ENCODE measurements at places on chromosomes 11 and 22.

DNA sequence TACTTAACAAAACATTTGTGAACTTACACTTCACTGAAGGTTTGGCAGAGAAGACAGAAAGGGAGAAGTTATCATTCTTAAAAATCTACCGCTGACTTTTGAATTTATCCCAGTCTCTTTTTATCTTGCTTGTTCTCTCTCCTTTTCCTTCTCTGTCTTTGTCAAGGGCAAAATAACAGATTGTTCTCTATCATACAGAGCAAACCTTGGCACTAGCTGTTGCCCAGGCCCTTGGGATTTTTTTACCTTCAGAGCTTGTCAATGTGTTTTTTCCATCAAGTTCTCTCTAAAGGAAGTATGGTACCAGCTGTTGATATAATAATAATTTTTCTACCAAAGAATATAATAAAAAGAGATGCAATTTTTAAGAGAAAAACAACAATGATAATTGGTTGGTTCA lies 67.2 kb downstream of the PPME1 start:
- no peak for DNase-seq

DNA sequence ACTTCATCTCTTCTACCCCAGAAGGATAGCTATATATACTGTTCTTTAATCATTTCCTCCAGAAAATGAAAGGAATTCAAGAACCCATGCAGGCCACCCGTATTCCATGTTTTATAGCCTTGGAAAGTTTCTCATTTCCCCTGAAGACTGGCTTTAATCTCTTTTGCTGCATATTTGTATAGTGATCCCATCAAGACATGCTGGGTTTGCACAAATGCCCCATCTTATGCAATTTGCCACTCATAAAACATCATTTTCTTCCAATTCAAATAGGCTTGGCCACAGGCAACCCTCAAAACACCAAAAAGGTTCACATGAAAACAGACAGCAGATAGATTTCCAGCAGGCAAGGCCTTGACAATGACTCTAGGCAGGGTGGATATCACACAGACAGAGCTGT lies 28.3 kb upstream of the APOA1 start:
- DNase-seq, result no peak

DNA sequence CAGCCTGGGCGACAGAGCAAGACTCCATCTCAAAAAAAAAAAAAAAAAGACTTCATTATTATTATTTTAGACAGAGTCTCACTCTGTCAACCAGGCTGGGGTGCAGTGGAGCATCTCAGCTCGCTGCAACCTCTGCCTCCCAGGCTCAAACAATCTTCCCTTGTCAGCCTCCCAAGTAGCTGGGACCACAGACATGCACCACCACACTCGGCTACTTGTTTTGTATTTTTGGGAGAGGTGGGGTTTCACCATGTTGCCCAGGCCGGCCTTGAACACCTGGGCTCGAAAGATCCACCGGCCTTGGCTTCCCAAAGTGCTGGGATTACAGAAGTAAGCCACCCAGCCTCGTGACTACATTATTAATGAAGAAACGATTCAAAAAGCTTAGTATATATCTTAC lies 5.3 kb upstream of the TYMP start:
- no peak for DNase-seq

DNA sequence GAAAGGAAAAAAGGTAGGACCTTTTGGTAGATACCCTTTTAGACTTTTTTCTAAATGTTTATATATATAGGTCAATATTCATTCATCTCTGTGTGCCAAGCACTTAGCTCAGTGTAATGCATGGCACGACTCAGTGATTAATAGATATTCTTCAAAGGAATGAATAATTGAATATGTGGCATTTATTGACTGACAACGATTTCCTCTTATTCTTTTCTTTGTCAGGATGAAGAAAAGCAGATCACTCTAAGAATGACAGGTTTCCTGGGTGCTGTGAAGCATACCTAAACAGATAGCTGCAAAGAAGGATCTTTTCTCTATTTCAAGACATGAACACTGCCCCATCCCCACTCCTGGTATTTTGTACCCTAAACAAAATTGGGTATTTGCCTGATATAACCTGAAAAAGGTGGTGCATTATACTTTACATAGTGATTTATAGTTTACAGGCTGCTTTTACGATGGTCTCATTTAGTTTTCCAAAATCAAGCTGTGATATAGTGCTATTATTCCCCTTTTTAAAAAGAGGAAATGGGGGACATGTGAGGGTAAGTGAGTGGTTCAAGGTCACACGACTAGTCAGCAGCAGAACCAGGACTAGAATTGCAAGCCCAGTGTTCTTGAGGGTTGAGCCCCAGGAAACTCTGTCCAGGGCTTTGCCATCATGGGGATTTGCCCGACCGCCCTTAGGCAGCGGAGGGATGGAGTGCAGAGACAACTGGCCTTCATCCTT lies 32.9 kb upstream of the CLMP start:
- DNase-seq, result no peak
